ENCODE measurements at places on chromosomes 11 and 22.

DNA sequence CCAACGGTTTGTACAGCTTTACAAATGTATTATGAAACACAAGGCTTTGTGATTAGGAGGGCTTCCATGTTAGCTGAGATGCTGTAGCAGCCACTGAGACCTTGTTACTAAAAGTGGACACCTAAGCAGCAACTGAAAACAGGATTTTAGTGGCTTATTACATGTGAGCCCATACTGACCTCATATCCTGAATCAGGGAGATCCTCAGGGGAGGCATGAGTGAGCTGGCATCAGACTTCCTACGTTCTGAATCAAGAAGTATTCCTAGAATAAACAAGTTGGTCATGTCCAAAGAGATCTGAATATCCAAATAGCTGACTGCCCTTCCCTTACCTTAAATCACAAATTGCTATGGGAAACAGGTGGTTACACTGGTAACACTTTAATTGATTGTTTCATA lies 59.1 kb upstream of the SCUBE2 start:
- DNase-seq = no peak

- DNase-seq = no peak
Measured at GRCh38 chr22:44182588-44183286, 2.0 kb downstream of the PARVG start.

- DNase-seq = no peak
Measured at GRCh38 chr11:34205326-34206035, 100.1 kb downstream of the NAT10 start.

GRCh38 chr11:78066471-78066870 lies 2.8 kb downstream of the THRSP start:
- no peak for DNase-seq

GRCh38 chr22:42414021-42414420 lies 18.2 kb downstream of the NFAM1 start:
- no peak for DNase-seq

- DNase-seq = no peak
Measured at GRCh38 chr11:66850588-66851238, 6.2 kb upstream of the LRFN4 start.

- DNase-seq = peak; percentile 57
Measured at GRCh38 chr22:23696326-23696851, 5.6 kb downstream of the RGL4 start.

GRCh38 chr11:106271686-106272085 lies 194.2 kb downstream of the AASDHPPT start:
- DNase-seq = no peak

DNA sequence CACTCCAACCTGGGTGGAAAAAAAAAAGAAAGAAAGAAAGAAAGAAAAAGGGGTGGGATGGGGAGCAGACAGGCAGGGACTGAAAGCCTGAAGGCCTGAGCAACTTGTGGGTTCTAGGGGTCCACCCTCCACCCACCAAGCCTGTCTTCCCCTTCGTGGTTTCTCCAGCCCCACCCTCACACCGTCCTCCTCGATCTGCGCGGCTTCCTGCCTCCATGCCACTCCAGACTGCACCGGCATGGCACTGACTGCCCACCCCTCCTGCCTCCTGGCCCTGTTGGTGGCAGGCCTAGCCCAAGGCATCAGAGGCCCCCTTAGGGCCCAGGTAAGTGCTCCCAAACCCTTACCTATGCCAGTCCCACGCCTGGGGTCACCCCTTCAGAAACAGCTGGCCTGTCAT lies at the start of gene CTSW:
Gene CTSW, plus strand, starts transcription at position 221 of the 400 bp plus-strand sequence. Its CDS starts 18 bp downstream, at position 239.
- DNase-seq = no peak

GRCh38 chr22:43955883-43956782 lies 891 bp downstream of the SAMM50 start:
- no peak for DNase-seq

DNA sequence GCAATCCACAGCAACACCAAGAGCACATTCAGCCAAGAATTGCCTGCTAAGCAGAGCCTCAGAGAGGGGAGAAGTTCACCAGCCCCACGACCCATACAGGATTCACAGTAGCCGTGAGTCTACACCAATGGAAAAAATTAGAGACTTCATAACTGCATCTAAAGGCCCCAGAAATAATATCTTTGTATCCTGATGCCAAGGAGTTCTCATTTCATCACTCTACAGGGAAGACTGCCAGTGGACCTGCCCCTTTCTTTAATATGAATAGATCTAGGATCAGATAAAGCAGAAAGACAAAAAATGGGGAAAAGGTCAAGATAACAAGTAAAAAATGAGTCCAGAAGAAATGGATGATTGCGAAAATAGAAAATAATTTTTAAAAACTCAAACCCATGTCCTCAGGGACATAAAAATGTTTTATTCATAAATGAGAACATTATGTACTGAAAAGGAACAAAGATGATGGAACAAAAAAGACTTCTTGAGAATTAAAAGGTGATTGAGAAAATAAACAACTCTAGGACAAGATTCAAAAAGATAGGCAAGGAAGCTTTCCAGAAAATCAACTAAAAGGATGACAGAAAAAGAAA lies 9.5 kb downstream of the APOL3 start:
- no peak for DNase-seq

GRCh38 chr22:33971561-33971961 lies 51.3 kb upstream of the LARGE1 start:
- no peak for DNase-seq

GRCh38 chr11:133681901-133682300 lies 149.6 kb upstream of the OPCML start:
- DNase-seq = no peak

DNA sequence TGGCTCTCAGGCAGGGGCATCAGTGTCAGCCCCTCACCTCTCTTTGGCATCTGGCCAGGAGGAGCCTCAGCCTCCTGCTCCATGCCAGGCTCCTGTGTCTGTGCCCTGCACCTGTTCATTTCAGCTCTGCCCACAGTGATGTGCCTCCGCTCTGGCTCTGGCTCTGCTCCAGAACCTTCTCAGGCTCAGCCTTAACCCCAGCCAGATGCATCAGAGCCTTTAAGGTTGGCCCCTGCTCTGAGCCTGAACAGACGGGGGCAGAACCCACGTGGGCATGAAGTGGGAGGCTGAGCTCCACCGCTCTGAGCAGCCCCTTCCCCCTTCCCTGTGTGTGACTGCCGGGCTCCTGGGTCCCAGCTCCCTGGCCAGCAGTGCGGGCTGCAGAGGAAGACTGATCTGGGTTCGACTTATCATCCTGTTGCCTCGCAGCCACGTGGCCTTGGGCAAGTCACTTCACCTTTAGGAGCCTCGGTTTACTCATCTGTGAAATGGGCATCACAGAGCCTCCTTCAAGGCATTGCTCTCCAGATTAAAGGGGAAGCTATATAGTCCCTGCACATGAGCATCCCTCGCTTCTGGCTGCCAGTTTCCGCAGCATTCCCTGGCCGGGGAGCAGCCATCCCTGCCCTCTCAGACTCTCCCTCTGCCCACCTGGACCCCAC lies 44.7 kb upstream of the RTL6 start:
- no peak for DNase-seq

GRCh38 chr11:1377231-1377780 lies 12.4 kb upstream of the BRSK2 start:
- no peak for DNase-seq

- DNase-seq = no peak
Measured at GRCh38 chr11:127726367-127726766, 725.8 kb upstream of the KIRREL3 start.

GRCh38 chr11:61871158-61871597 lies 20.2 kb downstream of the FADS3 start:
- peak; percentile 45 for DNase-seq

- DNase-seq = no peak
Measured at GRCh38 chr22:47247579-47248240, 485.3 kb downstream of the TBC1D22A start.

GRCh38 chr11:80565231-80565630 lies 1124.4 kb upstream of the TENM4 start:
- no peak for DNase-seq

GRCh38 chr11:45208135-45208534 lies 61.7 kb downstream of the PRDM11 start:
- no peak for DNase-seq

DNA sequence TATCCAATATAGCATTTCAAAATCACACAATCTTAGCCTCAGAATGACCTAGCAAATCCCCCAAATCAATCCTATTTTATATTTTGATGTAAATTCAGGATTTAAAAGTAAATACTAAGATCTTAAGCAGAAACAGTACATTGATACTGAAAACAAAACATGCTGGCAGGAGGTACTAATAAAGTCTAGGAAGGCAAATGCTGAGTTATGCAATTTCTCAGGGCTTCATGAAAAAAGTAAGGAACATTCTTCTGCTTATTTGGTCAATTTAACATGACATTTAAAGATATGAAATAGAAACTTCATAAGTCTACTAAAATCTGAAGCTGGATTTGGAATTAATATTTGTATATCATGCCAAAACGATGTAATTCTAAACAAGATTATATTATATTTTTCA lies 153.3 kb downstream of the SWAP70 start:
- DNase-seq = no peak

DNA sequence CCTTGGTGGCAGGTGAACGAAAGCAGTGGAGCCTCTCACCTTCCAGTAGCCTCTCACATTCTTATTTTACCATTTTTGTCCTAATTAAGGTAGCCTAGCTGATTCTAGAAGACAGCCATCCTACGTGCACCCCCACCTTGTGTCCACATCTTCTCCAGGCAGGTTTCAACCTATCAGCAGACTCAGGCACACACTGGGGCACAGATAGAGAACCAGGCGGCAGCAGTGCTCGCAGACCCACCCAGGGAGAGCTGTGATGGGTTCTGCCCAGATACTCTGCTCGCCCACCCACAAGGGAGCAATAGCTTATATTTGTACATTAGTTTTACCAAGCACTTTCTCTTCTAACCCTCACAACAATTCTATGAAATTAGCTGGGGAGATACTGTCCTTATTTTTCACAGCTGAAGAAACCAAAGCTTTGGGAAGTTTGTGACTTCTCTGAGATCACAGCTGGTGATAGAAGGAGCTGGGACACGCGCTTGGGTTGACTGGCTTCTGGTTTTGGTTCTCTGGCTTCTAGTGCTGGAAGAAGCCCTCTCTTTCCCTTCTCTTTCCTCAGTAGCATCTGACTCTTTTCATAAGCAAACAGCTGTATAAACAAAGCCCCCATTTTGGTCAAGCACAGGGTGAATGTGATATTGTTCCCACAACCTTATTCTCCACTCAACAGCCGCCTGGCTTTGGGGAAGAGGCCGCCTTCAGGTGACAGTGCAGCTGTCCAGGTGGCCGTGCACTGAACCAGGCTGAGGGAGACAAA lies 36.9 kb downstream of the PPP2R1B start:
- DNase-seq = no peak

GRCh38 chr22:39873965-39874364 lies 19.6 kb downstream of the ENTHD1 start:
- DNase-seq = no peak

GRCh38 chr22:25896592-25896991 lies 154.6 kb downstream of the MYO18B start:
- DNase-seq = no peak

DNA sequence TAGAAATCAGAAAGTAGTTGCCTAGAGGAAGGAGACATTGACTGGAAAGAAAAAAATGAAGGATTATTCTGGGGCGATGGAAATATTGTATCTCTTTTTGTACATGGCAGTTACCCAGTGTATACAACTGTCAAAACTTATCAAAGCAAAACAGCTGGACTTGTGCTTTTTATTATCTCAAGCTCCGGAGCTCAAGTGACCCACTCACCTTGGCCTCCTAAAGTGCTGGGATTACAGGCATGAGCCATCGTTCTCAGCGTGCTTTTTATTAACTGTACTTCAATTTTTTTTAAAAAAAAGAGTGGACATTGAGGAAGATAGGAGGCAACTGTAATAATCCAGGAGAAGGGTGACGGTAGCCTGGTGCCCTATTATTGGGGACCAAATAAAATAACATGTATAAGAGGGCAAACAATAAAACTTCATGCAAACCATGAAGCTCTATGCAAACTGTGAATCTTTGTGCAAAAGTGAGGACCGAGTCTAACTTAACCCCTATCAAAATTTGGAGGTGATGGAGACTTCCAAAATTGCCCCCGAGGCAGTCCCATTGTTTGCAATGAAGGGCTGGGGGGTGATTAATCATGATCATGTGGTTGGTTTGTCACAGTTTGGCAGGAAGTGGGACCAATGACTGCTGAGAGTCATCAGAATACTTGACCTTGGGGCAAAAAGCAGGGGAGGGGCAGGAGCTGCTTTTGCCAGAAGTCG lies 23.5 kb downstream of the FZD4 start:
- no peak for DNase-seq

DNA sequence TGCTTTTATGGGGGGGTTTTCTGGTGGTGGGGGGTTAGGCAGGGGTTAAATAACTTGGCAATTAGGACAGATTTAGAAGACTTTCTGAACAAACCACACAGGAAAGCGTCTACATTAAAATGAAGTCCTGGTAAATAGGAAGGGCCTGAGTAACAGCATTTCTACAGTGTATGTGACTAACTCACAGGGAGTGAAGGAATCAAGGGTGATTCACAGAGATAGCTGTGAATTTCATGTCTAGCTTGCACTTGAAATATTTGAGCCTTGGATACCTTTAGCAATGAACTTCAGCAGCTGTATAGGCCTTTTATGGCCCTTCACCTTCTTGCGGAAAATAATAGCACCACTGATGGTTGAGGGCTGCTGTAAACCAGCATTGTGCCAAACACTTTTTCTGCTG lies 26.1 kb upstream of the LDHA start:
- no peak for DNase-seq

GRCh38 chr11:124745835-124746620 lies 6.0 kb downstream of the VSIG2 start:
- DNase-seq = no peak

- no peak for DNase-seq
Measured at GRCh38 chr11:9138612-9139579, 47.5 kb upstream of the SCUBE2 start.

- no peak for DNase-seq
Measured at GRCh38 chr11:84012171-84012826, 726.1 kb upstream of the CCDC90B start.

GRCh38 chr11:118145285-118146227 lies 7.1 kb downstream of the SCN4B start:
- DNase-seq = peak; percentile 75

DNA sequence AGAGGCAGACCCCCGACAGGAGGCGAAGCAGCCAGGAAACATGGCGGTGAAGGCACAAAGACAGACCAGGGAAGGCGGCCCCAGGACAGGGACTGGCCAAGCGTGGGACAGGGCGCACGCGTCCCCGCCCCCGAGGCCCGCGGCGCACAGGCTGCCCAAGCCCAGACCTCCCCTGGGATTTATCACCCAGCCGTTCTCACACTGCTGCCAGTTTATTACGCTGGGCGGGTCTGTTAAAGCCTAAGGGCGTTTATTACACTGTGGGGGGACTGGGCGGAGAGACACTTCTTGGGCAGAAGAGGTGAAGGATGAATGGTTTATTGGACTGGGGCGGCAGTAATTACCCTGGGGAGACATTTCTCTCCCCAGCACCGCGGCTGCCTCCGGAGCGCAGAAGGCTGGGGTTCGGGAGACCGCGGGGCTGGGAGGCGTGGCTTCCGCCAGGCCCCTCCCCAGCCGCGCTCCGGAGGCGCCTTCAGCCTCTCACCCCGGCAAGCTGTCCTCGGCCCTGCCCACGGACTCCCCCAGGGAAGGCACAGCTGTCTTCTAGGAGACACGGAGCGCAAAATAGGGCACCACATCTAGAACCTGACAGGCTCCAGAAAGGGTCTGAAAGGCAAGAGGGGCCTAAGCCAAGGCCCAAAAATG lies 47.1 kb downstream of the SLC22A12 start:
- no peak for DNase-seq
